ENCODE measurements at places on chromosomes 7 and 10. TPM values are rescaled to one million over a fixed set of nuclear protein-coding genes. Genes with fewer than 3 reads are reported as not detected.

DNA sequence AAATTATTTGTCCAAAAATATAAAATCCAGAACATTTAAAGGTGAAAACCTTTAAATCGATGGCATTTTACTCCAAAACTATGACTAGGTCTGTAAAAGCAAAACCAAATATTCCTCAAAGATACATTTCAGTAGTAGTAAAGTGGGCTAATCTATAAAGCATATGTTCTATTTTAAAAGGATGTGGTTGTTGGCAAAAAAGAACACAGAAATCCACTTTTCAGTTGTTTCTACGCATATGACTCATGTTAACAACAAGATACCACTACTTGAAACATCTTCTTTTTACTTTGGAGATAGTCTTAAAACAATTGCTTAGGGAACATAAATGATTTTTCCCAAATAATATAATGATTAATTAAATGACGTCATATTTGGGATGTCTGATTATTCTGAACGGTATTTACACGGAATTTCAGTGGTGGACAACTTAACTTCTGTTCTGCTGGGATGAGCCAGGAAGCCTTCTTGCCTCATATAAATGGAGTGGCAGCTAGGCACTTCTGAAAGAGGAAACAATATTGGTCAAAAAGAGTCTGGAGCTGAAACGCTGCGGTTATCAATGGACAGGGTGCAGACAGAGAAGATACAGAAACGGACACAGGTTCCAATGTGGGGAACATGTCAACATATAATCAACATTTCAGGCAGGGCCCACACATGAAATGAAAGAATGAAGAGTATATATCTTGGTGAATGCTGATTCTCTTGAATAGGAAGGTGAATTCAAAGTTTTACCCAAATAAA is 78.5 kb downstream of the ETV1 start:
- DNase-seq = no peak

DNA sequence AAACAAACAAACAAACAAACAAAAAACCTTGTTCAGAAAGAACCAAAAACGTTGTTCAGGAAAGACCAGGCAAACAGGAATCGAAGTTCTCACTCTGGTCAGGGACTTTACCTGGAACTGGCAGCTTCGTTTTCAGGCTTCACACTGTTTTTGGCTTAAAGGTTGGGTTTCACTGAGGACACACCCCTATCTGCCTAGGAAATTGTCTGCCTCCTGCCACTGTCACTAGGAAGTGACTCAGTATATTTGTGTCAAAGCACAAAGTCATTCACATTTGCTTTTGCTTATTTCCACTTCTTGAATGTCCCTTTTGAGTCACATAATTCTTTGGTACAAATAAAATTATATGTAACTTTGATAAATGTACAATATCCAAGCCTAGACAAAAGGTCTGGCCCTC is 37.9 kb downstream of the PNLIPRP3 start:
- no peak for DNase-seq

Gene CUTC
- total RNA-seq = 22.6 TPM

- DNase-seq = no peak
Measured at GRCh38 chr7:108452707-108453106, 3.5 kb downstream of the NRCAM start.

DNA sequence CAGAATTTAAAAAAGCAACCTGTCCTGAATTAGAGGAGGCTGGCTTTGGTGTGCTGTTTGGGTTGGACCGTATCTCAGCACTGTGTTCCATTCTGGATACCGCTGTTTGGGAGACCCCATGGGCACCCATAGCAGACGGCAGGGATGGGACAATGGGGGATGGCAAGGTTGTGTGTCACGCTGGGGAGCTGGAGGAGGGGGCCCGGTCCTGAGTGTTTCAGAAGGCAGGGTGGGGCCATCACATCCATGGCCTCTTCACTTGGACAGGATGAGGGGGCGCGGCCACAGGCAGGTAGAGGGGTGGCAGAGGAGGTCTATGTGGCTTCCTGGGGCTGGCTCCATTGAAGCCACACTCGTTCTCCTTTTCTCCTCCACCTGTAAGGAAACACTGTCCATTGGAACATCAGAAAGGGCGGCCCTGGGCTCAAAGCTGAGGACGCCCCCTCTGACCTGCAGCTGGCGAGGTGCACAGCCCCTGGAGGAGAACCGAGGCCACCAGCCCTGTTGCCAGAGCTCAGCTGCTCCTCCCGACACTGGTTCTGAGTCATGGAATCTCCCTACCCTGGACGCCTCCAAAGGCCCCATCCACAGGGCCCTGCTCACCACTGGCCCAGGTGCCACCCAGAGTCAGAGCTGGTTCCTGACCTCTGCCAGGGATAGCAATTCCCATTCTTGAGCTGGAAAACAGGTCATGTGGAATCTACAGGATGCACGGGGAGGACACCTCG is 587.3 kb downstream of the DNAJB6 start:
- no peak for DNase-seq

DNA sequence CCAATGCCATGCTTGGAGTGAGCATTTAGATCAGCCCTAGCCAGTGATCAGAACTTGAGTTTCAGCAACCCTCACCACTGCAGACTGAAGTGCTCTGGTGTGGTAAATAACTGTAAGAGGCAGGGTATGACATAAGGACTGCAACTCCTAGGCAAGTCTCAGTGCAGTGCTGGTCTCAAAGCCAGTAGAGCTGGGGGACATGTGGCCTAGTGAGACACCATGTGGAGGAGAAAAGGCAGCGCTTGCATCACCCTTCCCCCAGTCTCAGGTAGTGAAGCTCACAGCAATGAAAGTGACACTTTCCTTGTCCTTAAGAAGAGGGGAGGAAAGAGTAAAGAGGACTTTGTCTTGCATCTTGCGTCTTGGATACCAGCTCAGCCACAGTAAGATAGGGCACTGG is 386.8 kb upstream of the POT1 start:
- no peak for DNase-seq

GRCh38 chr7:149790146-149790548 is 16.8 kb upstream of the ZNF467 start:
- no peak for DNase-seq

- DNase-seq = no peak
Measured at GRCh38 chr7:101201695-101202602, 1.1 kb upstream of the MOGAT3 start.

Measured in posterior vena cava (tissue), 2 donors.